ENCODE measurements at places on chromosomes 4 and X. TPM values are rescaled to one million over a fixed set of nuclear protein-coding genes. Genes with fewer than 3 reads are reported as not detected.
A peak's percentile ranks its signal among the peaks of the same experiment; 100 is the strongest.

DNA sequence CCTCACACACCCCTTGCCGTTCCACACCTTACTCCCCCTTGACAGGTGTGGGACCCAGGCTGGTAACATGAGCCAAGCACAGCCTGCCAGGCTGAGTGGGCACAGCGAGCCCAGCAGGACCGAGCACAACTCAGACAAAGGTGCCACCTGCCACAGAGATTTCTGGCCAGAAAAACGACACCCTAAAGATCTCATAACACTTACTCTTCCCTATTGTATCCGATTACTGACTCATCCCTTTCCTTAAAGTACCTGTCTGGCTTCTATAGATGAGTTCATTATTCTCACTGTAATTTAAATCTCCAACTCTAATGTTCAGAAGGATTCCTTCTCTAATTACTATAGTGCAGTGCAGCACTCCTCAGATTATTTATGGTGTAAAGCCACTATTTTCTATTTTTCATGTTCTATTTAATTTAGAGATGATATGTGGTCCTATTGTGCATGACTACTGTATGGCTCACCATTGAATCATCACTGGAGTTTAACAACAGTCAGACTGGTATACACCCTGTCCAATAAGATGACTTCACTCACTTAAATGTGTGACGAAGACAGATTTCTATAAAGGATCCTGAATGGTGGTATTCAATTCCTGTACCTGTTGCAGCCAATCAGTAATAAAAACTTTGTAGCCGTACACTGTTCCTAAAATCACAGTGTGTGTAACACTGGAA, 7.6 kb upstream of the SYTL5 start:
- no peak for DNase-seq

Gene LIMCH1
- polyA plus RNA-seq = 95.0 TPM

DNA sequence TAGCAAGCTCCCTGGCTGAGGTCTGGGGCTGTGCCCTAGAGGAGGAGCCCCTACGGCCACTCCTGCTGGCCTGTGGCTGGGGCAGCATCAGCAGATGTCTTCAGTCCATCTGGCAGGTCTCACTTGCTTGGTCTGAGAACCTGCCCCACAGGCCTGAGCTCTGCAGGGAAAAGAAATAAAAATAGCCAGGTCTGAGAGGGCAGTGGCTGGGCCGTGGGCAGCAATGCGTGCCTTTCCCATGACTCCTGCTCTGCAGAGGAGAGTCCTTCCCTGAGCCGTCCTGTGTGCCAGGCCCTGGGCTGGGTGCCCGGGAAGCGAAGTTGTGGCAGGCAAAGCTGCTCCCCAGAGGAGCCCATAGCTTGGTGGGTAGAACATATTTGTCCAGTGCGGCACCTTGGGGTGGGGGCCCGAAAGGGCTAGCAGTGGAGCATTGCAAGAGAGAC, 11.3 kb upstream of the KIAA0232 start:
- no peak for DNase-seq

Gene SLITRK4
- polyA plus RNA-seq = 6.9 TPM

DNA sequence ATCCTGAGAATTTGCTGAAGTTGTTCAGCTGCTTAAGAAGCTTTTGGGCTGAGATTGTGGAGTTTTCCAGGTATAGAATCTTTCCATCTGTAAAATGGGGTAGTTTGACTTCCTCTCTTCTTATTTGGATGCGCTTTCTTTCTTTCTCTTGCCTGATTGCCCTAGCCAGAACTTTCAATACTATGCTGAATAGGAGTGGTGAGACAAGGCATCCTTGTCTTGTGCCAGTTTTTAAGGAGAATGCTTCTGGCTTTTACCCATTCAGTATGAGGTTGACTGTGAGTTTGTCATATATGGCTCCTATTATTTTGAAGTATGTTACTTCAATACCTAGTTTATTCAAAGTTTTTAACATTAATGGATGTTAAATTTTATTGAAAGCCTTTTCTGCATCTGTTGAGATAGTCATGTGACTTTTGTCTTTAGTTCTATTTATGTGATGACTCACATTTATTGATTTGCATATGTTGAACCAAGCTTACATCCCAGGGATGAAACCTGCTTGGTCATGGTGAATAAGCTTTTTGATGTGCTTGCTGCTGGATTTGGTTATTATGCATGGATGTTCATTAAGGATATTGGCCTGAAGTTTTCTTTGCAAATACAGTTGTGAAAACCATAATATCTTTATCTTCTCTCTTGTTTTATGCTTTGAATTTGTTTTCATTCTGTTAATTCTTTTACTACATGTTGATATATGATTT, 573.8 kb upstream of the NDST4 start:
- no peak for DNase-seq

GRCh38 chr4:108166038-108166437, 2.7 kb downstream of the LEF1 start:
- no peak for DNase-seq

Gene SYTL5
- polyA plus RNA-seq = 0.20 TPM

GRCh38 chrX:5802391-5802790, 426.3 kb downstream of the NLGN4X start:
- no peak for DNase-seq

DNA sequence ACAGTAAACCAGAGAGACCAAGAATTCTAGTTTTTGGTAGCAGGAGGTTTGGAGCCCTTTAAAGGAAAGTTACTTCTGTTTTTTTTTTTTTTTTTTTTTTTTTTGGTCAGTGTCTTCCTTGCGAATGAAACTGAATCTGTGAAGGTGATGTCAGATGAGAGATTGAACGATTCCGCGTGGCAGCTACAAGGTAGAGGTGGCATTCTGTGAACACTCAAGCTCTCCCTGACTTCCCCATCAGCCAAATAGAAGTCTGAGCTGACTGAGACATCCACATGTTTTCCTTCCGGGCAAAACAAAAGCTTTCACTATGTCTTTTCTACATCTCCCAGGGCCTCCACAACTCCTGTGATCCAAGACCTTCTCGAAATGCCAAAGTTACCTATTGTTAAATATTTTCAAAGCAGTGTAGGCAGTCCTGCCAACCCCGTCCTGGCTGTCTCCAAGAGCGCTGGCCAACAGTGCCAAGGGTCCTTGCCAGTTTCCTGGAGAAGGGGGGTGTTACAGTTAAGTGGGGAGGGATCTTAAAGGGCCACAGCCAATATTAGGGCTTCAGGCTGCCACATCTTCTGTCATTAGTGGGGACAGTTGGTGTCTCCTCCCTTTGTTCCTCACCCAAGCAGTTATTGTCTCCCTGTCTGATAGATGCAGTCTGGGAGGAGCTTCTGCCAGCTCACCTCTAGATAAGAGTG, 102.9 kb upstream of the SLC34A2 start:
- DNase-seq = peak; percentile 28

- DNase-seq = no peak
Measured at GRCh38 chr4:121597346-121597934, 99.3 kb downstream of the ANXA5 start.

Data from muscle of leg (tissue), 16 donors.